ENCODE measurements at places on chromosomes 11 and 22.

GRCh38 chr11:132072044-132072857 is 701.8 kb downstream of the NTM start:
- peak; percentile 69 for DNase-seq

- no peak for DNase-seq
Measured at GRCh38 chr22:47173535-47174021, 411.1 kb downstream of the TBC1D22A start.

DNA sequence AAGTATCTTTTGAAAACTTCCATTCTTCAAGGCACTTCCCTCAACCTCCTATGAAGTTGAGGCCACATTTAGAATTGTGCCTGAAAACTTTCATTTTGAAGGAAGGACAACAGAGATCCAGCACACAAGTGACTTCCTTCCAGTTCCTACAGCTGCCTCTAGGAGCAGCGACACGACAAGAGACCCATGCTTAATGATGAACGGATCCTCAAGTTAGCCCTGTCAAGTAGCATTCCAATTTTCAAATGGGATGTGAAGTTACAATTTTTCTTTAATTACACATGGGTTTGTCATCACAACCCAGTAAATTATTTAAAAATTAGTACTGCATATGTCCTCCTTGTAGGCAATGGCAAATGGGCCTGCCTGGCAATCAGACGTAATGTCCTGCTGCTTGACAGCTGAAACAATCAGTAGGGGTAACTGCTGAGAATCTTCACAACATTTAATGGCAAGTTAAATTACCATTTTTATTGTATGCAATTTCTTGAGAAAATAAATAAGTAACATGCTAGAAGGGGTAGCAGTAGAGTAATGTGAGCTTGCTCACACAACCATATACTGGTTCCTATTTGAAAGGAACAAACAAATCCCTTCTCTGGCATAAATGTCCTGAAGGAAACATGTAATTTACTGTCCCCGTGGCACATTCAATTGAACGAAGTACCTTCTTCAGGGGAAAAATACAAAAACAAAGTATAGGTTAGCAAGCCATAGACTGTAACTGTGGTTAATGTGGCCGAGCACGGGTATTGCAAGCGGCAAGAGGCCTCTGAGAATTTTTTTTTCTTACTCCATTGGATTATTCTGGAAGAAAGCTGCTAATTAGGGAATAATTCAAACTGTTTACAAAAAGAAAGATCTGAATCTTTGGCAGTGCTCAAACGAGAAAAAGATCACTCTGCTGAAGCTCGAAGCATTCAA is 288.3 kb downstream of the CADM1 start:
- no peak for DNase-seq

- DNase-seq = no peak
Measured at GRCh38 chr22:30459181-30460052, 12.4 kb downstream of the SEC14L3 start.

- DNase-seq = peak; percentile 34
Measured at GRCh38 chr11:123707606-123708205, 33.8 kb downstream of the ZNF202 start.

- DNase-seq = no peak
Measured at GRCh38 chr11:37142591-37142990, 544.6 kb upstream of the RAG2 start.

GRCh38 chr22:41429232-41429950 is 17.2 kb downstream of the TOB2 start:
- no peak for DNase-seq

DNA sequence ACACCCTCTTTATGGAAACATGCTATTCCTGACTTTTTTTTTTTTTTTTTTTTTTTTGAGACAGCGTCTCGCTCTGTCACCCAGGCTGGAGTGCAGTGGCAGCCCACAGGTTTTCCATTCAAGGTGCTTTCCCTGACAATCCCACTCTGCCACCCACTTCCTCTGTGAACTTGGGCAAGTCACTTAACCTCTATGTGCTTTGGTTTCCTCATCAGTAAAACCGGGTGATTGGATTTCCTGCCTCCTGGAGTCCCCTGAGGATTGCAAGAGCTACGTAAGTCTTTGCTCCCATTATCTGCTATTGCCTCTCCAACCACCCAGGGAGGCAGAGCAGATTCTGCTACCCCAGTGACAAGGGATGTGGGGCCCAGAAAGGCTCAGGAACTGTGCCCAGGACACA is 54.1 kb downstream of the CELSR1 start:
- DNase-seq = no peak

GRCh38 chr11:86150847-86151173 is 81.9 kb upstream of the PICALM start:
- DNase-seq = no peak

DNA sequence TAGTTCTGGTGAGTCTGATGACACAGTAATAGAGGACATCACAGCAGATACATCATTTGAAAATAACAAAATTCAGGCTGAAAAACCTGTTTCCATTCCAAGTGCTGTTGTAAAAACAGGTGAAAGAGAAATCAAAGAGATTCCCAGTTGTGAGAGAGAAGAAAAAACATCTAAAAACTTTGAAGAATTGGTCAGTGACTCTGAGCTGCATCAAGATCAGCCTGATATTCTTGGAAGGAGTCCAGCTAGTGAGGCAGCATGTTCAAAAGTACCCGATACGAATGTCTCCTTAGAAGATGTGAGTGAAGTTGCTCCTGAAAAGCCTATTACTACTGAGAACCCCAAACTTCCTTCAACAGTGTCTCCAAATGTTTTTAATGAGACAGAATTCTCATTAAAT is 38.7 kb downstream of the RTN3 start:
- peak; percentile 12 for DNase-seq

GRCh38 chr11:36441610-36442208 is 68.4 kb downstream of the TRAF6 start:
- no peak for DNase-seq

DNA sequence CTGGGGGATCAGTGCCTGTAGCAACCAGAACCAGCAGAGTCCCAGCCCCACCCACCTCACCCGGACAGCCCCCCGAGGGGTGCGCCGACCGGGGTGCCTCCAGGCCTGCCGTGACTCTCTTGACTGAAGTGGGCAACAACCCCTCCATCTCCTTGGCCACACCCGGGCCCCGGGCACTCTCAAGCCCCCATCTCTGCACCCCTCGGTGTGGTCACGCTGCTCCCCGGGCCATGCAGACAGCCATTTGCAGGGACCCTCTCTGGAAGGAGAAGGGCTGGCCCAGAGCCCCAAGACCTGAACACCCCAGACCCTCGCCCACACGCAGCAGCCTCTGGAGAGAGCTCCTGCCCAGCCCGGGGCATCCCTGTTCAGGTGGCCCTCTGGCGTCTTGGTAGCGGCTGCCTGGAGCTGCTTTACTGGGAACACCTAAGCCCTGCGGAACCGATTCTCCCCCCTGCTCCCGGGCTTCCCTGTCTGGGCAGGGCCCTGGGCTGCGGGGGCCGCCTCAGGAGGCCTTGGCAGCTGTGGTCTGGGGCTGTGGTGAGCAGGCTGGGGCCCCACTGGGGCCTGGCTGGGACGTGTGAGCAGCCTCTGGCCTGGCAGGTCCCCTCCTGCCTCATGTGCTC is 84.9 kb downstream of the WNT7B start:
- DNase-seq = no peak
